Foreskin melanocyte (primary cell): ENCODE measurements at places on chromosomes 4 and X.

DNA sequence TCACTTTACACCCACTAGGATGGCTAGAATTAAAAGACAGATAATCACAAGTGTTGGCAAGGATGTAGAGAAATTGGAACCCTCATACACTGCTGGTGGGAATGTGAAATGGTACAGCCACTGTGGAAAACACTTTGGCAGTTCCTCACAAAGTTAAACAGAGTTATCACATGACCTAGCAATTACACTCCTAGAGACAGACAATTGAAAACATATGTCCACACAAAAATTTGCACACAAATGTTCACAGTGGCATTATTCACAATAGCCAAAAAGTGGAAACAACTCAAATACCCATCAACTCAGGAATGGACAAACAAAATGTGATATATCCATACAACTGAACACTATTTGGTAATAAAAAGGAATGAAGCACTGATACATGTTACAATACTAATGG is 5.7 kb downstream of the ZNF280C start:
- no peak for DNase-seq

DNA sequence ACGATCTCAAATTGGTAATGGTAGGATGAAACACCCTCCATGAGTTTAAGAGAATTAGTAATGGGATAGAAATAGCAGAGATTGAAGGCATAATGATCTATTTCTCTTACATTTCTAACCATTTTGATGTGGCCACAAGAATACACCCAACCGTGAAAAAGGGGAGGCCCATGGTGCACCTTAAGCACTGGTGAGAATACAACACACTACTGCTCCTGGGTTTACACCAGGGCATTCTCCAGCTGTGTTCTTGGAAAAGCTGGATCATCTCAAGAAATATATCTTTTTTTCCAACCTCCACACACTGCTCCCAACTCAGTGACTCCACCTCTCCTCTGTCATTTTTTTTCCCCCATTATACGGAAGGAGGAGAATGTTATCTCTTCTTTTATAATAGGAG is 1.5 kb downstream of the QRFPR start:
- no peak for DNase-seq

GRCh38 chr4:163697121-163697520 is 202.6 kb downstream of the TMA16 start:
- no peak for DNase-seq

- no peak for DNase-seq
Observed at GRCh38 chr4:170716868-170717267, 627.1 kb upstream of the AADAT start.

DNA sequence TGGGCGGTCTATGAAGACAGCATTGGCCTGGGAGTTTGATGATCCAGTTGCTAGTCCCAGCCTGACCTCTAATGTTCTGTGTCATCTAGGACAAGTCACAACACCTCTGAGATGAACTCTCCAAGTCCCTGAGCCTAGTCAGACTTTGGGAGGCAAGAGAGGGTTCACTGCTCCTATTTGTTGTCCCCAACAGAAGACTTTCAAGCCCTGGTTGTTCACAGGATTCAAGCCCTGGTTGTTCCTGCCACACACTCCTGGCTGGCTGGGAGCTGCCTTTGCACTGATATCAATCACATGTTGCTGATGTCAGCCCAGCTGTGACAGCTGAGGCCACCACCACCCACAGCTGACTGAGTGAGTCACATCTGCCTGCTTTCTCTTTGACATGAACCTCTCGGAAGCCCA is 253.2 kb upstream of the RASGEF1B start:
- no peak for DNase-seq

- no peak for DNase-seq
Observed at GRCh38 chr4:81606801-81607501, 135.2 kb upstream of the RASGEF1B start.

DNA sequence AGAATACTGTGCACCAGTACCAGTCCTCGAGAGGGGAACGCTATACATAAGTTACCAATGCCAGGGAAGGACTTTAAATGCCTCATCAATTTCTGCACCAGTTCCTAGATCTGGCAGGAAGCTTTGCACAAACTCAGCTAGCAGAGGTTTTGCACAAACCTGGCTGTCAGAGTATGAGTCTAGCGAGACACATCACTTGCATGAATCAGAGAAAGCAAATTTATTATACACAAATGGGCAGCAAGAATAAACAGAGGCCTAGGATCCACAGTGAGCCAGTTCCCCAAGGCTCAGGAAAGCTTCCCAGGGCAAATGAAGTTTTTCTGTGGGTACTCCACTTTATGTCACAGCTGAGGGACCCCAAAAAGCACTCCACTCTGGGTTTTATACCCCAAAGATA is 523.5 kb downstream of the CFAP47 start:
- DNase-seq = no peak

- no peak for DNase-seq
Observed at GRCh38 chr4:8897251-8898167, 25.9 kb upstream of the HMX1 start.

DNA sequence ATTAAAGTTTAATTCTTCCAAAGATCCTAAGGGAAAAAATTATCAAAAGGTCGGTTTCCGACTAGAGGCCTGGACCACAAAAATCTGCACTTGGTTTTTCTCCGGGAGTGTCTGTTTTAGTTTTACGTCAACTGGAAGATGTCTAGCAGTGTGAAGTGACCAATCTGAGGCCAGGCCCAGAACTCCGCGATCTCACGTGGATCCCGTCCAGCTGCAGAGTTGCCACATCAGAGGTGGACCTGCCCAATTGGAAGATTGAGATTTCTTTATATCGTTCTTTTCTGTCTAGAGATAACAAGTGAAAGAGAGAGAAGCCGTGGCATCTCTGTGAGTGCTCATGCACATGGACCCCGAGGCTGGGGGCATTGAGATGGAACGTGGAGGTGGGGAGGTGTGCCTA is 115.8 kb downstream of the AFF1 start:
- no peak for DNase-seq

GRCh38 chrX:41604177-41604576 is 84.6 kb upstream of the GPR34 start:
- no peak for DNase-seq

GRCh38 chr4:153114771-153115321 is 89.4 kb upstream of the TRIM2 start:
- peak; percentile 94 for DNase-seq

DNA sequence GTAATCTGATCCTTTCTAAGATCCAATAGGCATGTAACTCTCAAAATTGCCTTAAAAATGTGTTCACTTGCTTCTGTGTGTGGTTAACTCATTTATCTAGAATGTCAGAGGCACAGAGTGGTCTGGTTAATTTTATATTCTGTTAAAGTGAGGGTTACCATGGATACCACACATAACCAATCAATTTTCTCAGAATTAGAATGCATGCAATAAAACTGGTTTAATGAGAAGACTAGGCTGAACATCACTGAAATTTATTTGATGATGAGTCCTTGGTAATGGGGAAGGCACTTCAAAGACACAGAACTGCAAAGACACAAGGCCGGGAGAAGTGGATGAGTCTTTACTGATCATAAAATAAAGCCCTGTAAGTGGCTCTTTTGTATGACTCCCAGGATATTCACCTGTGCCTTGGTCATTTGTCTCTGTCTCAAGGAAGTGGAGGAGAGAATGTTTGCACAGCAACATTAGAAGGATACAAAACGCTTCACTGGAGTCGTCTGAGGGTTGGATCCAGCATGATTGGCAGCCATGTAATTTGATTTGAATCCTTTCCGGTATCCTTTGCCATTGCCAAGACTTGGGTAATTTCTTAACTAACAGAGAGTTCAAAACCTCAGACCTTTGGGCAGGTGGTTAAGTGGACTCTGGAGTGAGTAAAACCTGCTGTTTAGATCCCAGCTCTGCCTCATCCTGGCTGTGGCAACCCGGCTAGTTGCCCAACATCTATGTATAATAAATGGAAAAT is 94.0 kb upstream of the RBPJ start:
- DNase-seq = no peak

DNA sequence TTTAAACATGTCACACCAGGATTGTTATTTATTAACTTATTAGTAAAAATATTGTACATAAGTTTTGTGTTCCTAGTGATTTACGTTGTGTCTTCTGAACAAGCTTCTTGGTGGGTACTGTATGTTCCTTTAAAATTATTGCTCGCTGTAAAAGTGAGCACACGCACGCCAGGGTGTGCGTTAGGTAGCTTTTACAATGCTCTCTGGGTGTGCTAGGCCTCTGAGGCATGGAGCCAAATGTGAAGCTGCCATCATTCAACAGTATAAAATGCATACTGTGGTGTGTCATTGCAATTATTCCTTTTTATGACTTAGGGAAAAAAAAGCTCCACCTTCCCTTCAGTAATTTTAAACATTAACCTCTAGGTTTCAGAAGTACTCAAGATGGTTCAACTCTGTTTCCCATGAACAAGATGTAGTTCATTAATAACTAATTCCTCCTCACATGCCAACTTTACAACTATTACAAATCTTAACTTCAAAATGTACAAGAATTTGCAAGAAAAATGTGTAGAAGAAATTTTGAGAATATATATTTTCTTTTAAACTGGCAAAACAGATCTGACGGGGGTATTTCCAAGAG is 42.4 kb downstream of the ATOH1 start:
- no peak for DNase-seq

GRCh38 chr4:185357211-185357610 is 38.5 kb downstream of the LRP2BP start:
- DNase-seq = peak; percentile 51

GRCh38 chrX:39773923-39774773 is 323.6 kb downstream of the BCOR start:
- no peak for DNase-seq

GRCh38 chr4:13829457-13829856 is 201.9 kb upstream of the BOD1L1 start:
- no peak for DNase-seq

- DNase-seq = peak; percentile 22
Observed at GRCh38 chr4:157964463-157964862, 208.4 kb downstream of the GASK1B start.

DNA sequence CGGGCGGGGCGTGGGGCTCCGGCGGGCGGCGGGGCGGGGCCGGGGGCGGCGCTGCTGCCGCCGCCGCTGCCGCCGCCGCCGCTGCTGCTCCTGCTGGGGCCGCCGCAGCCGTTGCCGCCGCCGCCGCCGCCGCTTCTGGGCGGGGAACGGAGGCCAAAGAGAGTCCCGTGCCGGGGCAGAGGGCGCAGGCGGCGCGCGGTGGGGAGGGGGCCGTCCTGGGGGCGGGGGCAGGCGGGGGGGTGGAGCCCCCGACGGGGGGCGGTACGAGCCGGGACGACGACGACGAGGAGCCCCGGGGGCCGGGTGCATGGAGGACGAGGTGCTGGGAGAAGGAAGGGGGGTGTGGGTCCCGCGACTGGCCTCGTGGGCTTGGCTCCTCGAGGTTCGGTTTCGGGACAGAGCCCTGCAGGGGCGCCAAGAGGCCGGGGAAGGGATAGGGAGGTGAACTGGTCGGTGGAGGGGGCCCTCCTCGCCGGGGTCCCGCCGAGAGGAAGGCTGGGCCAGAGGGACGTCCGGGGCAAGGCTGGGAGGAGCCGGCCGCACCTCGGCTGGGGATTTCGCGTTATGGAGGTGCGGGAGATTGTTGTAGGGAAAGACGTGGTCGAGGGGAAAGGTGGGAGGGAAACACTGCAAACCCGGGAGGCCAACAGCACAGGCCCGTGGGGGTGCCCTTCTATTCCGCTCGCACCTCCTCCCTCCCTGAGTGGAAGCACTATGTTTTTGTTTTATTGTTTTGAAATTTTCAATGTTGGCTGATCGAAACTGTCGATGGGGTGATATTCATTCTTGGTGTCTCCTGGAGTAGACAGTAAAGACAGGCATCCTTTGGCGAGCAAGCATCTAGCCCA is 1.9 kb downstream of the BCORL1 start:
- DNase-seq = no peak

GRCh38 chr4:25628451-25628850 is 27.2 kb upstream of the SLC34A2 start:
- DNase-seq = no peak
